Upper lobe of left lung (tissue), 6 donors: ENCODE measurements at places on chromosomes 4 and X. TPM values are rescaled to one million over a fixed set of nuclear protein-coding genes. Genes with fewer than 3 reads are reported as not detected.

GRCh38 chr4:118029224-118029623 lies 5.1 kb upstream of the NDST3 start:
- no peak for DNase-seq

GRCh38 chr4:128298852-128299251 lies 11.2 kb upstream of the PGRMC2 start:
- DNase-seq: no peak

IQCM gene
- not detected for total RNA-seq

AFAP1 gene
- 25.5 TPM for total RNA-seq

NUDT10 gene
- 0.34 TPM for total RNA-seq

GRCh38 chrX:138945219-138945618 lies 233.7 kb upstream of the FGF13 start:
- no peak for DNase-seq

DNA sequence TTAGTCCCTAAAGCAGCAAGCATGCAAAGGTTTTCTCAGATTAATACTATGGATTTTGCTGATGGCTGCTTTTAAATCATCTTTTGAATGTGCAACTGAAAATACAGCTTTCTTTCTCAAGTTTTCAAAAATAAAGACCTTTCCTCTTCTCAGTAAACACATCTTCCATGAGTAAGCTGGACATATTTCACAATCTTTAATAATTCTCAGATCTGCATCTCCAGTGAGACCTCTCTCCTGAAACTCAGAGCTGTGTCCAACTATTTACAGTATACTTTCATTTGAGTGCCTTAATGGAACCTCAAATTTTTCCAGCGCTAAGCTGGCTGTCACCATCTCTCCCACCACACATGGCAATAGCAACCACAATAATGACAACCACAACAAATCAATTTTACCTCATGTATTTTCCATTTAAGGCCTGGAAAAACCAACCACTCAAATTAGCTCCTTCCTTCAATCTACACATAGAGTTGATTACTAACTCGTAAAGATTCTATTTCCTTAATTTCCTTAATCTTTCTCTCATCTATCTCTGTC lies 192.4 kb upstream of the RPL34 start:
- DNase-seq: no peak

DNA sequence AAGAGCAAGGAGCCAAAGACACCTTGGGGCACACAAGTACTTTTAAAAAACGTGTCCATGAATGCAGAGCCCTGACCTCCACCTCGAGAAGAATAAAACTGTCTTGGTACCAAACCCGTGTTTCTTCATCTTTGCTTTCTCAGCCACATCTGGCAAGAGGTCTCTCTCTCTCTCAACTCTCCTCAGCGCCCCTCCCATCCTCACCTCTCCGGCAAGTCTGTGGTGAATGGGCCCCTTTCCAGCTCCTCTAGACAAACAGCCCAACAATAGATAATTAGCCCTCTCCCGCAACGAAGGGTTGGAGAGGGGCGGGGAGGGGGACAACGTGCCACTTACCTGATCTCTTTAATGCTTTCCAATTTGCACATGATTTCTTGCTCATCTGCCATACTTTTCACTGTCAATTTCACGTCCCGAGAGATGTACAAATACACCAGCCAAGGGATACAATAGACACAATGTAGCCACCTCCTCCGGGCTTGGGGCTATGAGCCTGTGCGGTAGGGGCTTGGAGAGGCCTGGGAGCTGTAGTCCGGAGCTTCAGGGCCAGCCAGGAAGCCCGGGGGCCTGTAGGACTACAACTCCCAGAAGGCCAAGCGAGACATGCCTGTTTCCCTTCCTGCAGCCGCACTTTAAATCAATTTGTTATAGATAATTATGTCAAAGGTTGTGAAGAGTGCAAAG lies at the start of gene ZC4H2:
TSS of gene ZC4H2 (minus strand) at position 462 of the 684 bp plus-strand sequence. CDS start at position 389, 73 bp downstream.
- peak; percentile 83 for DNase-seq

DNA sequence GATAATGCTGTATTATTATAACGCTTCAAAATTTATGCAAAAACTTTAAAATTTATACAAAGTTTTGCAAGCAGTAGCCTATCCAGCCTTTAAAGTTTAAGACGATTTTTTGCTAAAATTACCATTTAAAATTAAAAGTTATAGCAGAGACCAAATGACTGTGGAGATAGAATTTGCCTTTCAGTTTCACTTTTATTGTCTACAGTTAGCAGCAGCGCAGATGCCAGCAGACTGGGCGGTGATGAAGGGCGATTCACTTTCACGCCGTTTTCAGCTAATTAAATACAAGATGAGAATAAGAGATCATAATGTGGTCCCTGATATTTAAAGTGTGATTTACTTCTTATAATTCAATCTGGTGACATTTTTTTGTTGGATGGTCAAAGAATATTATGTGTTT lies 1381.5 kb upstream of the ADGRL3 start:
- no peak for DNase-seq

DNA sequence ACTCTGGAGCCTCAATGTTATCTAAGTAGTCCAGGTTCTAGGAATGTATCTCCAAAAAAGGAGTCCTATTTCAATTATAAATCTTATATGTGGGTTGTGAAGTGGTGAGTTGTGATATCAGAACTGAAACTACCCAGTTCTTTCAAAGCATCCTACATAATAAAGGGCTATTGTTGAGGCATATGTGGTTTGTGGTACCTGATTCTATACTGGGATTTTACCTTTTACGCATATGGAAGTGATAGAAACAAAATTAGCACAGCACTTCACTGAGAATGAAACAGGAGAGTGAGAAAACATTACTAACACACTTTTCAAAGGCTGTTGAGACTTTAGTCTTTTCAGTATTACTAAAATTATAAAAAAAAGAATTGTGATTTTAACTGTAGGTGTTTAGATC lies 417.7 kb upstream of the GALNT7 start:
- no peak for DNase-seq

DNA sequence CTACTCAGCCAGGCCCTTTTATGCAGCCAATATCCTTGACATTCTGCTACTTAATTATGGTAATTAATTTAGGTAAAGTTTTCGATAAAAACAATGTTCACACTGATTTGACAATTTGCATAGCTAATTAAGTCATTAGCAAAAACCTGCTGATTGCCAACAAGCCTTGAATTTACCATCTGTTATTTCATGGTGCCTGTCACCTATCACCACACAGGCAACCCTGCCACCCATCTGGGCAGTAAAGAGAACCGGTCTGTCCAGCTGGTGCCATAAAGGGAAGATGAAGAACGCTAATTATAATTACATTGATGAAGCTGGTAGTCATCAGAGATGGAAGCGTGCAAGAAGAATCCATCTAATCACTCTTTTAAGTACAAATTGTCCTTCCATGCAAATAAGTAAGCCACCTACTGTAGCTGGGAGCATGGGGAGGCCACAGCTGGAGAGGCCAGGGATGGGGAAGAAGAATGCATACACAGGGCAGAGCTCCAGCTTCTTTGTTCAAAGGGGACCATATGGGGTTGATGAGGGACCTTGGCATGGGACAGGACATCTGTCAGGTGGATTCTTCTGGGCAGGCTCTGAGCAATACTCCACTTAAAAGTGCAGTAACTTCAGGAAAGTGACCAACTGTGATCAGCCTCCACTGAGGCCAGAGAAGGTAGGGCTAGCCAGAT lies 277.3 kb upstream of the TAPT1 start:
- no peak for DNase-seq

GRCh38 chrX:95539041-95539440 lies 1145.6 kb upstream of the DIAPH2 start:
- no peak for DNase-seq

DNA sequence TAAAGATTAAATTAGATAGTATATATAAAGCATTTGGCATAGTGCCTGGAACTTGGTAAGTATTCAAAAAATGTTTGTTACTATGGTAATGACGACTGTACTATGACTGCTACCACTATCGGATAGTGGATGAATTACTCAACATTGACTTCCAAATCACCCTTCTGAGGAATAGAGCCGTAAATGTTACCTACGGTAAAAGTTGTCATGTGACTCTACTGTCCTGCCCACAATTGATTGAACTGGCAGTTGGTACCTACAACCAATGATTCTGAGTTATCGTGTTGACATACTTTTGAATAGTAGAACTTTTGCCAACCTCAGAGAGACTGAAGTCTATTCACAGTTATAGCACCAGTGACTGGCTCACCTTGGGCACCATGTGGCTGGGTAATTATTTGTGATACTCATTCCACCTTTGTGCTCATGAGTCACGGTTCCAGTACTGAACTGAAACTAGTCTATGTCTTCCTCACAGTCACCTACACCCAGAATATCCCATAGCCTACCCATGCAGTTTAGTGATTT lies 185.5 kb upstream of the PITX2 start:
- DNase-seq: no peak

GRCh38 chr4:56360071-56360470 lies 27.2 kb downstream of the AASDH start:
- DNase-seq: no peak

GRCh38 chr4:153067376-153067775 lies 131.3 kb downstream of the FHDC1 start:
- DNase-seq: peak; percentile 78

SH3D19 gene
- 225 TPM for total RNA-seq

UGT2A3 gene
- total RNA-seq: not detected

SPRY1 gene
- total RNA-seq: 67.9 TPM

DNA sequence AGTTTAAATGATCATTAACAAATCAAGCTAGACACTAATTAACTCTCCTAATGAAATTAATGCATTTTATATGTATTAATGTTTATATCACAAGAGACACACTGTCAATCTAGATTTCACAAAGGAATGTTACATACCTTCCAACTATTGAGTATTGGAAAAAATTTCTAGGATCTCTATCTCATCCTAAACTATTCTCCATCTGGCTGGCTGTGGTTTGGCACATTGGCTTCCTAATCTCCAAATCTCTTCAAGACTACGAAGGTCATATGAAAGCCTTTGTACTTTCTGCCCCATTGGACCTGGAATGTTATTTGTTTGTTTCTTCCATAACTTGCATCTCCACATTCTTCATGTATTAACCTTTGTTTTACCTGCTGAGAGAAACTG lies 1160.0 kb downstream of the ADGRL3 start:
- no peak for DNase-seq

DNA sequence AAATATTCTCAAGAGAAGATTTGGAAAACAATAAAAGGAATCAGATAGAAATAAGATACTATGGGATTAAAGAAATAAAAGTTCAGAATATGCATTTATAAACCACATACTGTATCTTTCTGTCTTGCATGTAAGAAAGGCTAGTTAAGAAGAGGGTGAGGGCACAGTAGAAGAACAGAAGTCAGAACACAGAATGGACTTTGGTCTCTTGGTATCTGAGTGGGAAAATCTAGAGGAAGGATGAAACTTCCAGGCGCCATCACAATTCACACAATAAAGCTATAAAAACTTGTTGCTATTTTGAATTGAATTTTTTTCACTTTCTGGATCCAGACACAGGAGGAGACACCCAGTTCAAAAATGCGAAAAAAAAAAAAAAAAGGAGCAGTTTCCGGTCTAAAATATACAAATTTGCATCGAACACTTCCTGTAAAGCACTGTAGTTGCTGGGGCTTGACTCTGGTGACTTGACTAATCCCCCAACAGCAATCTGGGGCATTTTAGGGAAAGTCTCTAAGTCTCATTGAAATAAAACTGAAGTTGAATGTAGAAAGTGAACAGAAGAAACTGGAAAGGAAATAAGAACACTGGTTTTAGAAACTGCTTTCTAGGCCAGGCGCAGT lies 8.1 kb upstream of the NAAA start:
- DNase-seq: no peak

DNA sequence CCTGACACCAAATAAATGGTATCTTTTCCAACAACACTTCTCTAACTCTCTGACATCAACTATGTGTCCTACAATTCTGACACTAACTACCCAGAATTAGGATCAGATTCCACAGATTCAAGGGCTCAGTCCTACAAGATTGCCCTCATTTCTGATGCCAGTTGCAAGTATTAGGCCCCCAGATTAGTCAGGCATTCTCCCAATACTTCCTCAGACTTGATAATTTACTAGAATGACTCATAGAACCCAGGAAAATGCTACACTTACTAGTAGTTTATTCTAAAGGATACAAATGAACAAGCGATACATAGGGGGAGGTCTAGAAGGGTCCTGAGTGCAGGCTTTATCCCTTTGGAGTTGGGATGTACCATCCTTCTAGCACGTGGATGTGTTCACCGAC lies 8.5 kb downstream of the TIGD2 start:
- DNase-seq: no peak

UGT8 gene
- 1.5 TPM for total RNA-seq

QRFPR gene
- not detected for total RNA-seq

DNA sequence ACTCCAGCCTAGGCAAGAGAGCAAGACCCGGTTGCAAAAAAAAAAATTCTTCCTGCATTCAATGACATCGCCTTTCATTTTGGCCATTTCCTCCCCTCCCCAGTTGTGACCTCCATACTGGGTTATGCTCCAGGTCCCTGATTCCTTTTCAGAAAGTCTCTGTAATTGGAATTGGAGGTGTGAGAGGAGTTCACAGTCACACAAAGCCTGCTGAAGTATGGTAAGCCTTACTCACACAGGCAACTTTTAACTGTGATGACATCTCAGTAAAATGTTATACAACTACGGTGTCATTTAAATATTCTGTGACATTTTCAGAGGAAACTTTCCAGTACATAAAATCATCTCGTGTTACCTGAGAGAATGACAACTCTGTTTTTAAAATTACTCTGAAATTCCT lies 73.6 kb downstream of the CEP44 start:
- no peak for DNase-seq

CT45A2 gene
- not detected for total RNA-seq

GRCh38 chr4:169745291-169745690 lies 12.5 kb downstream of the HPF1 start:
- DNase-seq: peak; percentile 34

ABCG2 gene
- 4.1 TPM for total RNA-seq

- peak; percentile 84 for DNase-seq
Measured at GRCh38 chr4:159048166-159048886, 54.6 kb upstream of the RAPGEF2 start.

DNAAF6 gene
- total RNA-seq: not detected

DNA sequence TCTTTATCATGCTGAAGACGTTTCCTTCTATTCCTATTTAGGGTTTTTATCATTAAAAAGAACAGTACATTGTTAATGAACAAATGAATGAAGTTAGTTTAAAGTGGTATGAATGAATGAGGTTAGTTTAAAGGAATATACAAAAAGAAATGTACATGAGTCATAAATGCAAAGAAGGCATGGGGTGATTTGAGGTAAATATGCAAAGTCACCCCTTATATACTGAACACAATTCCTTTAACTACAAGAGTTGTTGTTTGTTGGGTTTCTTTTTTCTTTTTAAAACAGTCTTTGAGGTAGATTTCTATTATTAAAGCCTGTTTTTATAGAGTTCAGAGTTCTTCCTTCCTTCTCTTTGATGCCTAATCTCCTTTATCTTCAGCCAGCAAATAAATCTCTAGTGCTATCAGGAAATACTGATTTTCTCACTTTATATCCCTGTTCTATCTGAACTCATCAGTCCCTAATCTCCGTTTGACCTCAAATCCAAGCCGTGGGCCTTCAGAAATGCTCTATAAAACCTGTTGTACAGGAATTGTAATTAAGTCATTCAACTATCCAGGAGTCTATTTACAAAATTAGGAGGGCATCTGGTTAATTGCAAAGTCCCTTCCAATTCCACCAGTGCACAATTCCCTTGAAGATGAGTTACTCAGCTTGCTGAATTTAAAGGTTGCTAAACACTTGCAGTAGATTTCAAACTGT lies 31.6 kb upstream of the ABCG2 start:
- DNase-seq: no peak

- no peak for DNase-seq
Measured at GRCh38 chr4:102734116-102734515, 26.7 kb downstream of the MANBA start.

- DNase-seq: no peak
Measured at GRCh38 chr4:15755321-15756155, 22.6 kb upstream of the CD38 start.
